Endothelial cell (in vitro differentiated cells): ENCODE measurements at places on chromosomes 13 and 19.

DNA sequence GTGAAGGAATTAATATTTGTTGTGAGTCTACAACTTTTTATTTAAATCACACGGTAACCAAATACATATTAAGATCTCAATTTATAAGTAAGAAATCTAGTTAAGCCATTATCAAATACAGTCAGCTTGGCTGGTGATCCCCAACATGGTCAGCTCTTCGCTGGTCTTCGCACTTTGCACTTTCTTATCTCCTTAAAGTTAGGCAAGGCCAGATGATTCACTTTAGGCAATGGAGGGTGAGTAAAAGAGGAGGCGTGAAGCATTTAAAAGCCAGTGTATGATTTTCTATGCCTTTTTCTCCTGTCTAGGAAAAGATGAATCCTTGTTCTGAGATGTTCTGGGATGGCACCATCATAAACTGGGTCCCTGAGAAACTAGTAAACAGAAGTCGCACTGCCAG, 793.7 kb upstream of the ARGLU1 start:
- DNase-seq, result no peak

GRCh38 chr19:6352381-6353165, 8.8 kb upstream of the CLPP start:
- DNase-seq, result no peak

- no peak for DNase-seq
Measured at GRCh38 chr13:43484432-43485225, 302.1 kb downstream of the ENOX1 start.

DNA sequence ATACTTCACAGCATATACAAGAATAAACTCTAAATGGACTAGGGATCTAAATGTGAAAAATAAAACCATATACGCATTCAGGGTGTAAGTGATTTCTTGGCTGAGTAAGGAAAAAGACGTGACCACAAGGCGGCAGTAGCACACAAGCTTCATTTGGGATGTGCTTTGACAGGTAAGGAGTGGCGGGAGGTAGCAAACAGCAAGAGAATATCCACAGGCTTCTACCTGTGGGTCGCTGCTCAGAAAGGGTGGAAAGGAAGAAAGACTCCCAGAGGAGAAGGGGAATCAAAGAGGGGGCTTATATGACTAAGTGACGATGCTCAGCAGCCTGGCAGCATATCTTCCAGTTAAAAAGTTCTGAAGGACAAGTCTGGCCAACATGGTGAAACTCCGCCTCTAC, 2.5 kb upstream of the ZNF121 start:
- peak; percentile 75 for DNase-seq

DNA sequence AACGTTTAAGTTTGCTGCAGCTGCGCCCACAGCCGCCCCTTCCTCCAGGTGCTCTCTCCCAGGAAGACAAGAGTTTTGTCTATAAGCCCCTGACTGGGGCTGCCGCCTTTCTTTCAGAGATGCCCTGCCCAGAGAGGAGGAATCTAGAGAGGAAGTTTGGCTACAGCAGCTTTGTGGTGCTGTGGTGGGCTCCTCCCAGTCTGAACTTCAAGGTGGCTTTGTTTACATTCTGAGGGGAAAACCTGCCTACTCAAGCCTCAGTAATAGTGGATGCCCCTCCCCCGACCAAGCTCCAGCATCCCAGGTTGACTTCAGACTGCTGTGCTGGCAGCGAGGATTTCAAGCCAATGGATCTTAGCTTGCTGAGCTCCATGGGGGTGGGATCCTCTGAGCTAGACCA, 6.4 kb upstream of the ERICH6B start:
- no peak for DNase-seq
